ENCODE measurements at places on chromosomes 6 and 20.
A peak's percentile ranks its signal among the peaks of the same experiment; 100 is the strongest.

GRCh38 chr6:132797951-132798868 is at the start of gene SLC18B1:
SLC18B1 (minus strand) TSS chr6:132798637; CDS start chr6:132798456, 181 bp downstream.
- peak; percentile 51 for DNase-seq

DNA sequence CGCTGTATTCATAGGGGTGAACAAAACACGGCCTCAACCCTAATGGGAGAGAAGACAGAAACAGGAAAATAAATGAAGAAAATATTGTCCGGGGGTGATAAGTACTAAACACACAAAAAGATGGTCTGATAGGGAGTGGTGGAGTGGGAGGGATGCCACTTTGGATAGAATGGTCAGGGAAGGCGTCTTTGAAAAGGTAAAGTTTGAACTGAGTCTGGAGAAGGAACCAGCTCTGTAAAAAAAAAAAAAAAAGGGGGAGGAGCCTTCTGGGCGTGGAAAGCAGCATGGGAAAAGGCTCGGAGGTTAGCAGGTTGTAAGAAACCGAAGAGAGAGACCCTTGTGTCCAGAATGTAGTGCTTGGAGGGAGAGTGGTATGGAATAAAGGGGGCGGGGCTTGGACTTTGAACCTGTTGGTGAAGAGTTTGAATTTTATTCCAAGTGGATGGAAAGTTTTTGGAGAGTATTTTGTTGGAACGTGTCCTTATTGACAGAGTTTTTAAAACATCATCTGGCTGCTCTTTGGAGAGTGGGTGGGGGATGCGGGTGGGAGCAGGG is 1.8 kb downstream of the CHMP4B start:
- DNase-seq: peak; percentile 50

- peak; percentile 89 for DNase-seq
Measured at GRCh38 chr20:19903168-19903811, 113.9 kb upstream of the NAA20 start.

DNA sequence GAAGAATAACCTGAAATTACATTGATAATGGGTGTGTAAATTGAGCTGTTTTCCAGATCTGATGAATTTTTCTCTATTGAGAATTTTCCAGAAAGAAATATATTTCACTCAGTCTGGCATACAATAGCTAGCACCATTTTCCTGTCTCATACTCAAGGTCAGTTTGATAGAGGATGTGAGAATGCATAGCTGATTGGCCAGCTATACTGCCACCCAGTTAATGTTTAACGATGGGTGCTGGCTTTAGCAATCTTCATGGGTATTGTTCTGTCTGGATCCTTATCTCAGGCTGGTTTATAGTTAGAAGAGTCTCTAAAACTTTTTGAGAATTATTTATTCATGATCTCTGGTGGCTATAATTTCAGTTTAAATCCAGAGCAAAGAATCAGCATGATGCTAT is 147.4 kb downstream of the HDGFL1 start:
- DNase-seq: no peak

DNA sequence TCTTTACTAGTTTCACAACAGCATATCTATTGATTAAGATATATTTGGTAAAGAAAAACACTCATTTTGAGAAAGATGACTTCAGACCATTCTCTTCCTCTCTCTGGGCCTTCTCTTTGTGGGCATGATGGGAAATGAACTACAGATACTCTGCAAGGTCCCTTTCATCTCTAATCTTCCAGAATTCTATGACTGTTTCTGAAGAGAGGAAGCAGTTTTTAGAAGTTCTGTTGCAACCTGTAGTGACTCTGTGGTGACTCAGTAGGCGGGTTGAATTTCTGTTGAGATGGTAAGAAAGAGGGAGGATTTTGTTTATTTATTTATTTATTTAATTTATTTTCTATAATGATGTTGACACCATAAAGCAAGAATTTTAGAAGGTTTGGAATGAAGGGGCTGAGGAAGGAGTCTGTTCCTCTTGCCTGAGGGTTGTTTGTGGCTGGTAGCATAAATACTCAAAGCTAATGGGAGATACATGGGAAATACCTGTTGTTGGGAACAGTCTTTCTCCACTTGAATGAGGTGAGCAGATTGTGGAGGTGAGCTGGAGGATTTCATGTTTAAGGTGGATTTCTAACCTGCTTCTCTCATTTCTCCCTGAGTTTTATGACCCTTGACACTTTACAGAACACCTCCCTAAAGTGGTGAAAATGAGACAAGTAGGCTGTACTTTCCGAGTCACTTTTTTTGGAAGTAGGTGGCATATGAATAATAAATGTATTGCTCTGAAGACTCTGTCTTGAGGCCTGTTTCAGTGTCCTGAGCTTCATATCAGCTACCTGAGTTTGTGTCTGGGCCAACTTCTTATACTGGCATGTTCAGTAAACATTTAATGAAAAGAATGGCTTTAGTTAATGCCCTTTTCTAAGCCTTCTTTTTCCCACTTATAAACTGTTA is 15.0 kb downstream of the ACSS2 start:
- peak; percentile 90 for DNase-seq

- DNase-seq: no peak
Measured at GRCh38 chr6:157093536-157093935, 229.8 kb downstream of the TMEM242 start.

DNA sequence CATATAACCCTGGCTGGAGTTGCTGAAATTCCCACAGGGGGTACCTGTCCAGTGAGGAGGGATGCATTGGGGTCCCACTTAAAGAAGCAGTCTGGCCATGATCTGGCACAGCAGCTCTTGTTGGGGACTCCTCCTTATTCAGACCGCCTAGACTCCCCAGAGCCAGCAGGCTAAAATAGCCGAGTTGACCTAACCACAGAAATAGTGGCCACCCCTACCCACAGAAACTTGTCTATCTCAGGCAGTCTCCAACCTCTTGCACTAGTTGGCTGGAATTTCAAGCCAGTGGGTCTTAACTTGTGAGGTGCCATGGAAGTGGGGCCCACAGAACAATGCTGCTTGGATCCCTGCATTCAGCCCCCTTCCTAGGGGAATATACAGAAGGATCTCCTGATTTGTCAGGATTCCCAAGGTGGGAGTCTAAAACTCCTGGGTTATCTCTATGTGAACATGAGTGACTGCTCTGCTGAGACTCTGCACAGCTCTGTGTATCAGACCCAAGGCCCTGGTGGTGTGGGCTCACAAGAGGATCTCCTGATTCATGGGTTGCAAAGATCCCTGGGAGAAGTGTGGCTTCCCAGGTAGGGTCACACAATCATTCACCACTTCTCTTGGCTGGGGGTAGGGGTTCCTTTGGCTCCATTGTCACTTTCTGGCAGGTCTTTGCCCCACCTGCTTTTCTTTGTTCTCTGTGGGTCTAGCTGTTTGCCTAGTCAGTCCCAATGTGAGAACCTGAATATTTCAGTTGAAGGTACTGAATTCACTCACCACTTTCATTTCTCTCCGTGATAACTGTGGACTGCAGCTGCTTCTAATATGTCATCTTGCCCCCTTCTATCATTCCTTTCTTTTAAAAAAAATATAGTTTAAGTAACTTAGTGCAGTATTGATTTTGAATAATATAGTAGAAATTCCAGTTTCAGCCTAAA is 65.5 kb upstream of the CLVS2 start:
- DNase-seq: no peak

DNA sequence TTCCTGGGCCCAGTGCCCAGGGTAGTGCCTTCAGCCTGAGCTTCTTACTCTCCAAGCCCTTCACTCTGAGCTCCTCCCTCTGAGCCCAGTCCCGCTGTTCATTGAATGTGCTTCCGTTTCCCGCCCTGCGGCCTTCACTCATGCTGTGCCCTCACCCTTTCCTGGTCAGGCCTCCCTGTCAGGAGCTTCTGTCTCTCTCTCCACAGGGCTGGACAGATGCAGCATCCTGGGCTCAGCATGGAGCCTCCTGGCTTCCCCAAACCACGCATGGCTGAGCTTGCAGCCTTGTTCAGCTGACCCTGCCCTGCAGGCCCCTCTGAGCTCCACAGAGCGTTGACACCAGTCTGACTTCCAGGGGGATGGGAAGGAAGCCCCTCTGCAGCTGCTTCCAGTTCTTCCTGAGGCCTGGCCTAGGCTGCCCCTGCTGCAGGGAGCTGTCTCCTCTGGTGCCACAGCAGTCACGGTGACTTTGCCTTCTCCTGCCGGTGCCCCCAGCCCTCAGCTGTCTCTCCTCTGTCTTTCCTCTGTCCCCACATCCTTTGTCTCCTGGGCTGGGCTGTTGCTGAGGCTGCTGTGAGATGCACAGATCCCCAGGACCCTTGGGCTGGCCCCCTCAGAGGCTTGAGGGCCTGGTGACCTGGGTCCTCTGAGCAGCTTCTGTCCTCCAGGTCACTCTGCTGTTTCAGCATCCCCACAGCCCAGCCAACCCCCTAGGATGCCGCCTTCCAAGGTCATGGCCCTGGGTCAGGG is 7.9 kb upstream of the MYT1 start:
- no peak for DNase-seq

DNA sequence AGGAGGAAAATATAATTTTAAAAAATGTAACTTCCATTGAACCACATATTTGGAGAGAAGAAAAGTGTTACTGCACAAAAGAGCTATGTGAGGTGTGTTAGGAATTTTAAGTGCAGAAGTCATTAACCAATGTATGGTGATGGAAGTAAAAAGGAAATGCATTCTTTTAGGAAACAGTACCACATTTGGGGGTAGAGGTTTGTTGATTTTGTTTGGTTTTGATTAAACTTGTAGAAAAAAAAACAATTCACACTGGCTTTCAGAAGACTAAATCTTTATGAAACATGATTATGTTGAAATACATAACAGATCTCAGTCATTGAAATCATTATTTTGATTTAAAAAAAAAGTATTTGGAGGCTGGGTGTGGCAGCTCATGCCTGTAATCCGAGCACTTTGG is 1287.0 kb upstream of the GJE1 start:
- DNase-seq: no peak

DNA sequence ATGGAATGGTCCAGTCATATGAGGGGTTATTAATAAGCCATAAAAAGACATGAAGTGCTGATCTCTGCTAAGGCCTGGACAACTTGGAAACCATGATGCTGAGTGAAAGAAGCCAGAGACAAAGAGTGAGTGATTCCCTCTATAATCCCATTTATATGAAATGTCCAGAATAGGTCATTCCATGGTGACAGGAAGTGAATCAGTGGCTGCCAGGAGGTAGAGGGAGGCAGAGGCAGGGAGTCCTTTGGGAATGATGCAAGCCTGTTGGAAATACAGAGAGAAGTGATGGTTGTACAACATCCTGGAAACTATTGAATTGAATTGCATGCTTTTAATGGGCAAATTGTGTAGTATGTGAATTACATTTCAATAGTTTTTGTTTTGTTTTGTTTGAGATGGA is 26.4 kb downstream of the ANKRD60 start:
- no peak for DNase-seq

- DNase-seq: no peak
Measured at GRCh38 chr6:18245642-18246041, 18.7 kb downstream of the DEK start.

DNA sequence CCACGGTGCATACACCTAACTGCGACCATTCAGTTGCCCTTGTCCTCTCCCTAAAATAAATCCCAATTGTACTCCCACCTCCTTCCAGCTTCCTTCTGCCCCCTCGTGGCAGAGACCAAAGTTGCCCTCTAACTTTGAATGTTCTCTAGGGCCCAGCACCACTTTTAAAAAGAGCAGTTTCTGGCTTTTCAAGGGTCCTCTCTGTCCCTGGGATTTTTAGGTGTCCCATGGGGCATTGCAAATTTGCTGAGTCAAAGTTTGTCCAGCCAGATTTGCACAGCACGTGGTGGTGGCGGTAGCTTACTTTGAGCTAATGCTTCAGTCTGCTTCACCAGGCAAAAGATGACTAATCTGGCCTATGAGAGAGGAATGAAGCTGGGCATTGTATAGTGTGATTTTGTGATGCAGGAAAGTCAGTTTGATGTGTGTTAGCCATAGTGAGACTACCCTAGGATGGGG is 100.2 kb downstream of the PERP start:
- DNase-seq: peak; percentile 52

DNA sequence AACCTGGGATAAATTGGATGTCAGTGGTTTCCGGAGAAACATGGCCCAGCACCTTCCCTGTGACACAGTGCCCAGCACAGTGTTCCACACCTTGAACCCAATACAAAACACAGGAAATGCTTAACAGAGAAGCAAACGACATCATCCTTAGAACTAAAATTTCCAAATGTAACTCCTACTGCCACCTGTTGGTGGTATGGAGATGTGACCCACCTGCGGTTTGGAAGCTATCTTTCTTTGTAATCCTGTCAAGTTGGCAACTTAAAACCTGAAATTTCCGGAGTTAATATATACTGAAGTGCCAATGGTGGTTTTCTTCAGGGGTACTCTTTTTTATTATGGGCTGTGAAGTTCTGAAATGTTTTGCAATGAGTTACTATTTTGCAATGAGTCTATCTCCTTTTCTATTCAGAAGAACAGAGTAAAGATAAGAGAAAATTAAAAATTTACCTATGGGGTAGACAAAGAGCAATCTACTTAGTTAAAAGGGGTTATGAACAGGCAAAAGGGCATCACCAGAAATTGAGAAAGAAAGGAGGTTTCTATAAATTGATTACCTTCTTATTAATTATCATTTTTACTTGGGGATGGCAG is 658.8 kb downstream of the PTPRT start:
- peak; percentile 49 for DNase-seq

DNA sequence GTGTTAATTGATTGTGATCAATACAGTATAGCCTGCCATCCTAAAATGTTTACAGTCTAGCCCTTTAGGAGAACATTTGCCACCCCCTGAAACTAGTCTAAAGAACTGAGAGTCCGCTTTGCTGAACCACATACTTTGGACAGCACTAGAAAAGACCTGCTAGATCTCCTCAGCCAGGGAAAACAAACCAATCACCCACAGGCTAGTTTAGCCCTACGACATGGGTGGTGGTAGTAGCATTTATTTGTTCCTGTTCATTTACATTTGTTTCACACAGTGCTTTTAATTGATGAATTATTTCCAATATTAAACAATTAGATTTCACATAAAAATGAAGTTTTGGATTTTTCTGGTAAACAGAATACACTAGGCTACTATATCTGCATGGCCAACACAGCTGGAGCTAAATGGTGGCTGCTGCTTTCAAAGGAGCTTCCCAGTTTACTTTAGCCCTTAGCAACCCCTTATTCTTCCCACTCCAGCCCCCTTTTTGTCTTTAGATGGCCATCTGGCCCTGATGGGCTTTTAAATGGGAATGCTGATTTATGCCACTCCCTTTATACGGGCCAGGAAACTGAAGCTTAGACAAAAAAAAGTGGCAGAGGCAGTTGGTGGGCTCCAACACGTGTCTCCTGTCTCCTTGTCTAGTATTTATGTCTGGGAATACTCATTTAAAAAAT is 72.4 kb downstream of the ADGRG6 start:
- no peak for DNase-seq

DNA sequence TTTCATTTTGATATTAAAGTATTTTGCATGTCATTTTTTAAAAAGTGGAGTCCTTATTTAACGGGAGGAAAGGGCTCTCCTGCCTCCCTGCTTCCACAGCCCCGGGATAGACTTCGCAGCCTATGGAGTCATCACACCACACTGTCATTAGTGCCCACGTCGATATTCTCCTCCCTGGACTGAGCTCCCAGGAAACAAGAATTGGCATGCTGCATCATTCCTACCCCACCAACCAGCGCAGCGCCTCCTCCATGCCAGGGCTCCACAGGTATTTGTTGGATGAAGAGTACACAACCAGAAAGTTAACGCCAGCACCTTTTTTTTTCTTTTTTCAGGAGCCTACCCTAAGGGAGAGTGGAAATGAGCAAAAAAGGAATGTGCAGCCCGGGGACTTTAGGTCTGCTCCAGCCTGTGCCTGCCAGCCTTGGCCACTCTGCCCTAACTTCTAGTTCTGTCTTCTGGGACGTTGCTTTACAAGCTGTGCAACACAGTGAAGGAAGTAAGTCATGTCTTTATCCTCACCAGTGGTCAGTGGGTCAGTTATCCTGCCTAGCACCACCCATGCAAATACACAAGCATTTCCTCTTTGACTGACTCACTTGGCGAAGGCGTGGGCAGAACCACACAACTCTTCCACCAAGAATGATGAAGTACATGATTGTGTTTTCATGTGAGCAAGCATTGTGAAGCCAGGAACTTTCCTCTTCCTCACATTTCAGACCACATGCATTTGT is 180.7 kb upstream of the UST start:
- peak; percentile 93 for DNase-seq
